Activated CD4-positive, alpha-beta T cell treated with anti-CD3 and anti-CD28 coated beads for 24 hours (primary cell): ENCODE measurements at places on chromosomes 11 and 22.
A peak's percentile ranks its signal among the peaks of the same experiment; 100 is the strongest.

- DNase-seq, result peak; percentile 91
Observed at GRCh38 chr11:76380977-76381719, at the start of the genes GVQW3 and THAP12. TSS of gene GVQW3 (plus strand) at chr11:76381323. CDS start at chr11:76381829, 506 bp downstream. TSS of gene THAP12 (minus strand) at chr11:76381132. CDS start at chr11:76380836, 296 bp downstream.

DNA sequence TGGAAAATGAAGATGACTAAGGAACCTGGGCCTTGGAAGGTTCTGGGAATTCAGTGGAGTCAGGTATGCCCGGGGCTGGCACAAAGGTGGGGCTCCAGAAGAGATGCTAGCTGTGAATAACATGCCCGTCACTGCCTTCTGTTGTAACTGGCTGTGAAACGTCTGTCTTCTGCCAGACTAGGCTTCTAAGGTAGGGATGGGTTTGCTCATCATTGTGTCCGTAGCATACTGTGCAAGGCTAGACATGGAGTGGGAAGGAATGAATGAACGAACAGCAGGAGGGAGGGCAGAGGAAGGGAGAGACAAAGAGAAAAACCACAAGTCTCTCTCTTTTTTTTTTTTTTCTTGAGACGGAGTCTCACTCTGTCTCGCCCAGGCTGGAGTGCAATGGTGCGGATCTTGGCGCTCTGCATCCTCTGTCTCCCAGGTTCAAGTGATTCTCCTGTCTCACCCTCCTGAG, 327.4 kb downstream of the MN1 start:
- DNase-seq, result no peak

DNA sequence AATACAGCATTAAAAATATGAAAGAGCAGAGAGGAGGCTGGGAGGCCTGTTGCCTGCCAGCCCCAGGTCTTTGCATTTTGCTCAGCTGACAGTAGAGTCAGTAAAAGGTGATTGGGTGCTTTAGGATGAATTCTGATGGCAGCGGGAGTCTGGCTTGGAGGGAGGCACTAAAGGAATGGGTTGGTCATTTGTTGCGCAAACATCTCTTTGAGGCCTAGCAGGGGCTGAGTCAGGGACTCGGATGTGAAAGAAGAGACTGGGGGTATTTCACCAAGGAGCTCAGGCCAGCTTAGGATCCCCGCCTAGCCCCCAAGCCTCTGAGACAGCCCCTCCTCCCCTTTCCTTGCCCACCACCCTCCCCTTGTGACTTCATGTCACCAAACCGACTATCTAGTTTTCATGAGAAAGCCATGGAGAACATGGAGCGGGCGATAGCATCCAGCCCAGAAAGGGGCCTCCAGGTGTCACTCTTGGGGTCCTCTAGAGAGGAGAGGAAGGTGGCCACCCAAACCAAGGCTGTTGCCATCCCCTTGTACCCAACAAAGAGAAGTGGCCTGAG, 9.7 kb downstream of the DGKZ start:
- no peak for DNase-seq

GRCh38 chr22:27925331-27925730, 6.3 kb upstream of the PITPNB start:
- no peak for DNase-seq

GRCh38 chr22:25483931-25484330, 80.5 kb upstream of the GRK3 start:
- DNase-seq, result no peak

DNA sequence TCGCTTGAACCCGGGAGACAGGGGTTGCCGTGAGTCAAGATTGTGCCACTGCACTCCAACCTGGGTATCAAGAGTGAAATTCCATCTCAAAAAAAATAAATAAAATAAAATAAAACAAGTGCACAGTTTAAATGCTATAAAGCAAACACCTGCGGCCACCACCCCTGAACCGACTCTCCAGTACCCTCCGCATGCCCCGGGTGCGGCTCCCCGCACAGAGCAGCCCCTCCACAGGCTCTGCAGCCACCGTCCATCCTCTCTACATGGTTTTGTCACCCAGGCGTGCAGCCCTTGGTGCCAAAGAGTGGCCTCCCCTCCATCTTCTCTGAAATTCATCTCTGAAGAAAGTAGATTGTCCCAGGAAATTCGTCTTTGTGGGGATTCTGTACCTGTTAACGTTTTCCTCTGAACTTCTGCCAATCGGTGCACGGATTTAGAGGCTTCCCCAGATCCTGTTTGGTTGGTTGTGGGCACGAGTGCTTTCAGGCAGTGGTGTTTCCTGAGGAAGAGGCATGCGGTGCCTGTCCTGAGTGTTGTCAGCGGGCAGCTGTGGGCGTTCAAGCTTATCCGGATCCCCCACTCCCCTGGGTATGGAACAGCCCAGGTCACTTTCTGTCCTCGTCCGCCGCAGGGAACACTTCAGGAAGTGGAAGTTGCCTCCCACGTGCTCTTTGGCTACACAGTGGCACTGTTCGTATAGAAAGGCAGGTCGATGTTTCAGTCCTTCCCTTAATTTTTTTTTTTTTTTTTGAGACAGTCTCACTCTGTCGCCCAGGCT, 4.1 kb downstream of the MIOX start:
- no peak for DNase-seq

GRCh38 chr11:67351275-67352005, 1.9 kb downstream of the POLD4 start:
- peak; percentile 49 for DNase-seq

GRCh38 chr11:113781682-113782081, 2.1 kb downstream of the CLDN25 start:
- DNase-seq, result no peak
